Heart left ventricle (tissue), 16 donors: ENCODE measurements at places on chromosomes 11 and 22. TPM values are rescaled to one million over a fixed set of nuclear protein-coding genes. Genes with fewer than 3 reads are reported as not detected.

The VSIG10L2 gene
- 0.04 TPM for polyA plus RNA-seq

The TBX10 gene
- polyA plus RNA-seq = 0.11 TPM

The APOL5 gene
- 0.07 TPM for polyA plus RNA-seq

The CECR2 gene
- 3.8 TPM for polyA plus RNA-seq

GRCh38 chr22:49992921-49993648 lies 19.5 kb downstream of the IL17REL start:
- H3K27ac ChIP-seq = no peak overlapping the region
- H3K4me3 ChIP-seq = no peak overlapping the region
- peak; percentile 72 for DNase-seq
- no peaks in the 10 kb centered on the region for H3K36me3 ChIP-seq

DNA sequence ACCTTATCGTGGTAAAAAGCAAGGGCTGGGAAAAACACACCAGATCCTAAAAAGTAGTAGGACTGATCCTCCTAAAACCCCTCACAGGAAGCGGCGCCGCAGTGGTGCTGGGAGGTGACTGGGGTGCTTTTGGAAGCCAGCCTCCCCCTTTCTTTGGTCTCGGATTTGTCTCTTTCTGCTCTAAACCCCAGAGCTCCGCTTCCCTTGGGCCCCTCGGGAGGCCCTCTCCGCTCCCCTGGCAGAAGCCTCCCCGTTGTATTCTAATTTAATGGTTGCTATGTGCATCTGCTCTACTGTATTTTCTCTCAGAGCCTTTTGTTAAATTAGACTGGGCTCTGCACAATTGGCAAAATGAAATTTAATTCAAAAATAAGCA lies 587.7 kb downstream of the OPCML start:
- DNase-seq = no peak
- H3K27me3 ChIP-seq = peaks cover 37% of the 10 kb centered on the region
- H3K4me1 ChIP-seq = peaks cover 15% of the 10 kb centered on the region
- H3K27ac ChIP-seq = no peak overlapping the region
- peak overlapping the region; percentile 3 for H3K4me3 ChIP-seq

- no peaks in the 10 kb centered on the region for H3K36me3 ChIP-seq
- DNase-seq = no peak
- no peaks in the 10 kb centered on the region for H3K27me3 ChIP-seq
- no peak overlapping the region for H3K4me3 ChIP-seq
Measured at GRCh38 chr11:77109236-77110019, 6.8 kb downstream of the OMP start.

DNA sequence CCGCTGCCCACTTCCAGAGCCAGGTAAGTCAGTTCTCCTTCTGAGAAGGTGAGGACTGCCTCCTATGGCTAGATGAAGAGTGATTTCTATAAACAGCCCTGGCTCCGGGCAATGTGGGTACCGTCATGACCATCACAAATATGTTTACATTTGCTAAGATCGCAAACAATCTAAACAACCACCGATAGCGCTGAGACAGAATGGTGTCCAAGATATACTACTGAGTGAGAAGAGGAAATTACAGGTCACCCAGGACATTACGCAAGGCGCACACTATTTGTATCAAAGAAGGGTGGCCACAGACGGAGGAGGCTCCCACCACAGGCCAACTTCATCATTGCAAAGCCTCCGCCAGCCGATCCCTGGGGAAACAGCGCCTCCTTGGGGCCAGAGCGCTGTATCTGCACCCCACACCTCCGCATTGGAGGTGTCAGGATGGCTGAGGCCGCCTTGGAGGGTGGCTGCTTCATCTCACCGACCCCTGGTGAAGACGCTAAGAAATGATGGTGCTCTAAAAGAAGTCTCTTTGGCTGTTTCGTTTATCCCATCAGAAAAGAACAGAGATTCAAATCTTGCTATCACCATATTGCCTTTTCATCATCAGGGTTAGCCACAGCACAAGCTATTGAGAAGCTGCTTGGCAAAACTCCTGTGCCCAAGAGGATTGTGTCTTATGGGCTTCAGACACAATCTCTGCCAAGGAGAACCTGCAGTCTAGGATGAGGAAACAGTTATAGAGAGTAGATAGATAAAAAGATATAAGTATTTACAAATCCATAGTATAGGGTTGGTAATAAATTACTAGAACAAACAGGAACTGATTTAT lies 12.3 kb upstream of the ASRGL1 start:
- H3K4me3 ChIP-seq = no peak overlapping the region
- no peak overlapping the region for H3K27ac ChIP-seq
- peak; percentile 42 for DNase-seq
- H3K27me3 ChIP-seq = no peaks in the 10 kb centered on the region

DNA sequence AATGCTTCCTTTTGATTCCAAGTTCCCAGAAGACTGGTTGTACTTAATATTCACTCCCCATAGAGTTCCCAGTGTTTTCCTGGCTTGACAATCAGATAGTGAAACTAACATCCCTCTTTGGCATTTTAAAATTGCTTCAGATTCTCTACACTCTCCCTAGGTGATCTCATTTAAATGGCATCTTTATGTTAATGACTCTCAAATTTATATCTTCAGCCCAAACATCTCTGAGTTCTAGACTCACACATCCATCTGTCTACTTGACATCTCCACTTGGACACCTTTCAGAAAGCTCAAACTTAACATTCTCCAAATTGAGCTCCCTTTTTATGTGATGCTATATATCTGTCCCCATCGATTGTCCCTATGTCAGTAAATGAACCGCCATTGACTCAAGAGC lies 232.0 kb downstream of the NTM start:
- H3K4me3 ChIP-seq = no peak overlapping the region
- no peak for DNase-seq
- H3K27me3 ChIP-seq = no peaks in the 10 kb centered on the region
- no peaks in the 10 kb centered on the region for H3K36me3 ChIP-seq
- H3K4me1 ChIP-seq = no peaks in the 10 kb centered on the region

- H3K27ac ChIP-seq = peak overlapping the region; percentile 79
- no peaks in the 10 kb centered on the region for H3K27me3 ChIP-seq
- peaks cover 42% of the 10 kb centered on the region for H3K36me3 ChIP-seq
- H3K4me3 ChIP-seq = peak overlapping the region; percentile 58
- DNase-seq = no peak
Measured at GRCh38 chr11:119120639-119121007, 757 bp upstream of the HINFP start.
